Fibroblast of the aortic adventitia (primary cell): ENCODE measurements at places on chromosomes 6 and 20. TPM values are rescaled to one million over a fixed set of nuclear protein-coding genes. Genes with fewer than 3 reads are reported as not detected.
A peak's percentile ranks its signal among the peaks of the same experiment; 100 is the strongest.

GFOD1 gene
- 2.6 and 3.0 TPM in 2 replicates for total RNA-seq

OOEP gene
- total RNA-seq = not detected in 2 replicates

DEFB132 gene
- not detected in 2 replicates for total RNA-seq

PLCG1 gene
- 38.0 and 56.4 TPM in 2 replicates for total RNA-seq

NMBR gene
- not detected in 2 replicates for total RNA-seq

HNF4A gene
- not detected in 2 replicates for total RNA-seq

RPS21 gene
- total RNA-seq = 754 and 1,887 TPM in 2 replicates

ATP6V1G2 gene
- total RNA-seq = 3.8 and 6.7 TPM in 2 replicates

GRCh38 chr6:130587778-130588520, 222.1 kb downstream of the TMEM200A start:
- DNase-seq = peak; percentile 92

DNA sequence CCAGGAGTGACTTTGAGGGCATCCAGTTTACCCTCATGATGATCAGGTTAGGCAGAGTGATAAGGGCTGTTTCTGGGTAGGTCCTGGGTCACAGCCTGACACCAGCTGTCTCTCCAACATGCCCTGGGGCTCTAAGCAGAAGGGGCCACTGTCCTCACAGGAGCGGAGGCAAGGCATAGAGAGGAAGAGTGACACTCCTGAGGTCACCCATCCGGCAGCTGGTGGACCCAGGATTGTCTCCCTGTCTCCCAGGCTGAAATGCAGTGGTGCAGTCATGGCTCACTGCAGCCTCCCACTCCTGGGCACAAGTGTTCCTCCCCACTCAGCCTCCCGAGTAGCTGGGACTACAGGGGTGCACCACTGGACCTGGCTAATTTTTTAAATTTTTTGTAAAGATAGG, 12.0 kb downstream of the DLGAP4 start:
- no peak for DNase-seq

DNA sequence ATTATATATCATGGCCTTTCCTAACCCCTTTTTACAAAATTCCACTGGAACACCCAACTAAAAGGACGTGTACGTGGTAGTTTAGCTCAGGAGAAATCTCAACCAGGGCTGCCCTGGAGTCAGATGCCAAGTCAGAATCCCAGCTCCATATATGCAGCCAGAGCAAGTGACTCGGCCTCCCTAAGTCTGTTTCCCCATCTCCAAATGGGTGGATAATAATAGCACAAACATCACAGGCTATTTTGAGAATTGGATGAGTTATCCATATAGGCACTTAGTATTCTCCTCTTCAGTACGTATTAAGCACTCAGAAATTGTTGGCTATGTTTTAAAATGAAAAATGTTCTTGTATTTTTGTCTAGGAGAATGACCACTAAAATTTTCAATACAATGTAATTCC, 481.5 kb downstream of the CD109 start:
- no peak for DNase-seq

DNA sequence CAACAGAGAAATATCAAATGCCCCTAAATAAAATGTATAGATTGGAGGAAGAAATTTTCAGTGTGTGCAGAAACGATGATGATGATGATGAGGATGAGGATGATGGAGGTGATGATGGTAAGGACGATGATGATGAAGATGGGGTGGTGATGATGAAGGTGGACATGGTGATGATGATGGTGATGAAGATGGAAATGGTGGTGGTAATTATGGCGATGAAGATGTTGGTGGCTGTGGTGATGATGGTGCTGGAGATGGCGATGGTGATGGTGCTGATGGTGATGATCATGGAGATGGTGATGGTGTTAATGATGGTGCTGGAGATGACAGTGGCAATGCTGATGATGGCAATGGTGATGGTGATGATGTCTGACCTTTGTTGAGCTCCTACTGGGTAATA, 141.2 kb downstream of the DHX35 start:
- no peak for DNase-seq

GRCh38 chr20:45833030-45833882, at the start of gene SNX21:
Gene SNX21, plus strand, starts transcription at chr20:45833799. Its CDS starts 121 bp downstream, at chr20:45833920.
- peak; percentile 97 for DNase-seq

DNA sequence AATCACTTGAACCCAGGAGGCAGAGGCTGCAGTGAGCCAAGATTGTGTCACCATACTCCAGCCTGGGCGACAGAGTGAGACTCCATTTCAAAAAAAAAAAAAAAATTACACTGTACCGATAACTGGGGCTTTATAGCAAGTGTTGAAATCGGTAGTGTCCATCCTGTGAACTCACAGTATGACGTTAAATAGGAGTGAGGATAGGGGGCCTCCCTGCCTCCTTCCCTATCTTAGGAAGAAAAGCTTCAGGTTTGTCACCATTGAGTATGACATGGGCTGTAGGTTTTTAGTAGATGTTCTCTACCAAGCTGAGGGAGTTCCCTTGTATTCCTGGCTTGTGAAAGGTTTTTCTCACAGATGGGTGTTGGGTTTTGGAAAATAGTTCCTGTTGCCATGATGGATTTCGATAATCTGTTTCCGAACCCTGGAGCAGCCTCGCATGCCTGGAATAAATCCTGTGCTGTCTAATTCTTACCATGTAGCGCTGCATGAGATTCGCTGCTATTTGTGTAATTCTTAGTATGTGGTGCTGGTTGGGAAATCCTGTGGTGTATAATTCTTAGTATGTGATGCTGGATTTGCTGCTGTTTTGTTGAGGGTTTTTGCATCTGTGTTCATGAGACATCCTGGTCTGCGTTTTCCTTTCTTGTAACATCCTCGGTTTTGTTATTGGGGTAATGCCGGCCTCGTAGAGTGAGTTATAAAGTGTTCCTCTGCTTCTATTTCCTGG, 23.6 kb downstream of the NTSR1 start:
- DNase-seq = no peak

DNA sequence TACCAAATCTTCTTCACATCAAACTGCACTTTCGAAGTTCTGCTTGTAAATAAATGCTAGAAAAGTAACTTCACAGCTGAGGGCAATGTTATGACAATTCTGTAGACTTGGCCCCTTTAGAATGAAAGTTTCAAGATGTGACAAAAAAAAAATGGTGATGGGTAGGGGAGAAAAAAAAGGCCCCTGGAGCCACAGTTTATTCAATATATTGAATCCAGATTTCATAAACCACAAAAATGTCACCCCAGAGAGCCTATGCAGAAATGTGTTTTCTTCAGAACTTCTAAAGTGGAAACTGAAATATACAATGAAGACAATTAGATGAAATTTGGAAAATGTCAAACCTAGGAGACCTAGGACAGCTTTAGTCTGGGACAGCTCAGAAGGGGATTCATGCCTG, 143.1 kb downstream of the EDN3 start:
- DNase-seq = no peak

DNA sequence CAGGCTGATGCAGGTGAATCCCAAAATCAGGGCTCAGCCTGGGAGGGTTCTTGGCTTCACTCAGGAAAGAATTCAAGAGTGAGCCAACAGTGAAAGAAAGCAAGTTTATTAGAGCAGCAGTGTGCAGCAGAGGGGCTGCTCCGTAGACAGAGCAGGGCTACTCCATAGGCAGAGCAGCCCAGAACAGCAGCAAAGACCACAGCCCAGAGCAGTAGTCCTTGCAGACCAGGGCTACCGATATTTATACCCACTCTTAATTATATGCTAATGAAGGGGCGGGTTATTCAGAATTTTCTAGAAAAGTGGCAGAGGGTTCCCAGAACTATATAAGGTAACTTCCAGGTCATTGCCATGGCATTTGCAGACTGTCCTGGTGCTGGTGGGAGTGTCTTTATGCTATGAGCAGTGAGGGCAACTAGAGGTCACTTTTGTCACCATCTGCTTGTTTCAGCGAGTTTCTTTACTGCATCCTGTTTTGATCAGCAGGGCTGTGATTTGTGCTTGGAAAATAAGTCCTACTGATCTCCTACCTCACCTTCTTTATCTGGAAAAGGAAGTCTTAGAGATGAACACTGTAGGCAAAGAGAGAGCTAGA, 39.8 kb upstream of the PTPN1 start:
- no peak for DNase-seq

GRCh38 chr20:33835615-33836172, 24.5 kb downstream of the CHMP4B start:
- DNase-seq = peak; percentile 42

DNA sequence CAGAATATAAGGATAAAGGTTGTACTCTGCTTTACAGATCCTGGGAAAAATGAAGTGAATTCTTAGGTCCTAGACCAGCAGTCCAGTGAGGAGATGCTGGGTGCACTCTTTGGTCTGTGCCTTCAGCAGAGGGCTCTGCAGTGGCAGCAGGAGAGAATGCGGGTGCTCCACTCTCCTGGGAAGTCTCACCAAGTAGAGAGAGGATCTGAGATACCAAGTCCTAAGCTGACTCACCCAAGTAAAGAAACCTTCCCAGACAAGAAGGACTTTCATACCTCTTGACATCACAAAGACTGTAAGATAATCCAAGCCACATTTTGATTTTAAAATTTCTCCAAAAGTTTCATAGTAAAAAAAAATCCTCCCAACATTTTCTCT, 116.9 kb upstream of the EMILIN3 start:
- DNase-seq = peak; percentile 16

DNA sequence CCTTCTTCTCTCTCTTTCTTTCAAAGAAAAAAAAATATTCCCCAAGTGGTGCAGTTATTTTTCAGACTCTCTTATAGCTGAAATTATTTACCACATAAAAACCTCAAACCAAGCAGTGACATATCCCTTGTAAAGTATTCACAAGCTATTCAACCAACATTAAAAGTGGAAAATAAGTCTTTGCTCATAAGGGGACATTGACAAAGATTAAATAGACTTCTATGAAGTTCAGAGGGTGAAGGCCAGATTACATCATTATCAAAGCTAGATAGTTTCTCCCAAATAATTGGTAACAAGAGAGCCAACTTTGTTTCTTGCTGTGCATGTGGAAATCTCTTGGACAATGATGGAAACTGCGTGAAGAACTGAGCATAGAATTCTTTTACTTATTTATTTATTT, 379.8 kb upstream of the RSPO3 start:
- no peak for DNase-seq

GRCh38 chr6:85424981-85425380, 24.9 kb upstream of the NT5E start:
- no peak for DNase-seq

GRCh38 chr6:24910961-24911725, 24.6 kb downstream of the RIPOR2 start:
- peak; percentile 22 for DNase-seq

DNA sequence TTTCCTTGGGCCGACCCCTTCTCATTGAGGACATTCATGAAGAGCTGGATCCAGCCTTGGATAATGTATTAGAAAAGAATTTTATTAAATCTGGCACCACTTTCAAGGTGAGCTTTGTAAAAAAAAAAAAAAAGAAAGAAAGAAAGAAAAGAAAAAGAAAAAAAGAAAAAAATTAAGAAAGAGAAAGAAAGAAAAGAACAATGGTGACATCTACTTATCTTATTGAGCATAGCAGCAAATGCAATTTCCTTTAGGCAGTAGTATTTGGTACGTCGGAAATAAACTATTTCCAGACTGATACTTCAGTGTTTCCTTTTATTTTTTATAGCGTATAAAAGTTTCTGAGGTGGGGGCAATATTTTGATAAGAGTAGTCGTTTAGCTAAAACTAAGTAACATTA, 119.0 kb upstream of the GLP1R start:
- no peak for DNase-seq

DNA sequence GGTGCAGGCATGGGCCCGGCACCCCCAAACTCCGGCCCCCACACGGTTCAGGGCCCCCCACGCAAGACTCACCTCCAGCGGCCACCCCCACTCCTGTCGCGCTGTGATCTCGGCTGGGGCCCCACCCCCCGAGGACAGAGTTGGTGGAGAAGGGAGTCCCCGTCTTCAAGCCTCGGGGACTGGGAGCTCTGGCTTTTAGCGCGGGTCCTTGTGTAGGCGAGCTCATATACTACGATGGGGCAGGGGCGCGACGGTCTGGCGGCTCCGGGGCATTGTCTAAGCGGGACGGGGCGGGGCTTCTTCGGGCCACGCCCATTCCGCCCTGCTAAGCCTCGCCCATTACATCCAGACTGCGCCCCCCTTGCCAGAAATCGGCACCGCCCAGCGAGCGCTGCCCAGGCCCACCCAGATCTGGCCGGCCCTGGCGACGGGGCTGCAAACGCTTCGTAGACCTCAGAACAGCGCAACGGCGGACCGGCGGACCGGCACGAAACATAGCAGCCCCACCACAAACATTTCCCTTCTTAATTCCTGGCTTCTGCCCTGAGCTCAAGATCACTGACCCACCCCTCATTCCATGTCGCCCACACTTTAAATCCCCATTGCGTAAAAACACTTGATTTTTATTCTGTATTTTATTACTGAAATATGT, 1.0 kb upstream of the DDAH2 start:
- DNase-seq = peak; percentile 92

DNA sequence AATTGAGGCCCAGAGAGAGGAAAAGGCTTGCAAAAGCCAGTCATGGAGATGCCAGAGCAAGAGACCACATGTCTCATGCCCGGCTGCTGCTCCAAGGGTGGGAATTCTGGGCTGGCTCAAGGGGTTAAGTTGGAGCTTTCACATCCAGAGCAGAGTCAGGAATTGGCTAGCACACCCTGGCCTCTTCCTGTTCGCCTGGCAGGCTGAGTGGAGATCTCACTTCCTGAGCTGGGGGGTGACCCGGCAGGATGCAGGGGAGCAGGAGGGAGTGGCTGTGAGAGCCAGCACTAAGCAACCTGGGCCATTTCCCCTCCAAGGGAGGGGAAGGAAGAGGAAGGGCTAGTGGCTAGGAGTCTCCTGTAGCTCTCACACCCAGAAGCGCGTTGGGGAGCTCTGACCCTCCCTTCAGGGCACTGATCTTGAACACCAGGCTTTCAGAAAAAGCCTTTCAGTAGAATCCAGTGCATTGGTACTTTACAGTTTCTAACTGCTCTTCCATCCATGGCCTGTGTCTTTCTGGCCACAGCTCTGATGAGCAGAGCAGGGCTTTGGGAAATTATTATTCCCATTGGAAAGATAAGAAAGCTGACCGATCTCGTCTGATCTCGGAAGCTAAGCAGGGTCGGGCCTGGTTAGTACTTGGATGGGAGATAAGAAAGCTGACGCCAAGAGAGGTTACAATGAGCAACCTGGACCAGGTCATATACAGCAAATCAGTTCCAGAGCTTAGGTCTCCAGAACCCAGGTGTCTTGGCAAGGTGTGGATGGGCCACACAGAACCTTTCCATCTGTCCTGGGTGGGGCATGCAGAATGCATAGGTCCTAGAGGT, 2.2 kb upstream of the CCM2L start:
- no peak for DNase-seq

- DNase-seq = no peak
Observed at GRCh38 chr20:52972965-52973819, 1.0 kb downstream of the TSHZ2 start.

- DNase-seq = no peak
Observed at GRCh38 chr20:40449974-40450616, 238.9 kb downstream of the MAFB start.

- DNase-seq = peak; percentile 46
Observed at GRCh38 chr20:38450412-38450975, 15.4 kb upstream of the SNHG17 start.
